Renal cortex interstitium (tissue), 15 donors: ENCODE measurements at places on chromosomes 7 and 10.

DNA sequence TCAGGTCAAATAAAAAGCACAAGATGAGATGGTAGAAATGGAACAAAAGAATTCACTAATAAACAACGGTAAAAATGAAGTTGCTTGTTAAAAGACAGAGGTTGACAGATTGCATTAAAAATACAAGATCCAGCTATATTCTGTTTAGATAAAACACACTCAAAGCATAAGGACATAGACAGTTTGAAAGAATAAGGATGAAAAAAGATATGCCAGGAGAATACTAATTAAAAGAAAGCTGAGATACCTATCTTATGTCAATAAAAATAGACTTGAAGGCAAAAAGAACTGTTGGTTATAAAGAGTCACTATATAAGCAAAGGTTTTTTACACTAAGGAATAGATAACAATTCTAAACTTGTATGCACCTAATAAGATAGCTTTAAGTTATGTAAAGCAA lies 105.3 kb downstream of the GPR158 start:
- no peak for DNase-seq

- no peak for DNase-seq
These were observed 165.5 kb downstream of the LRRN3 start for GRCh38 chr7:111256391-111256790.

DNA sequence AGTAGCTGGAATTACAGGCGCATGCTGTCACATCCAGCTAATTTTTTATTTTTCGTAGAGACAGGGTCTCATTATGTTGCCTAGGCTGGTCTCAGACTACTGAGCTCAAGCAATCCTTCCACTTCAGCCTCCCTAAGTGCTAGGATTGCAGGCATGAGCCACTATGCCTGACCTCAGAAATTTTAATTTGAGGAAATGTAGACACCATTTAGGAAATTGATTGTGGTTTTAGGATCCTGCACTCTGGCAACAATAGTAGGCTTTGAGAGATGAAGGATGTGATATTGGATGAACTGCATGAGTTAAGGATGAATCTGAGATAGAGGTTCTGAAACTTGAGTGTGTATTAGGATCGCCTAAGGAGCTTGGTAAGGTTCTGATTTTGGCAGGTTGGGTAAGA lies 66.5 kb downstream of the PPP1R9A start:
- no peak for DNase-seq

GRCh38 chr10:70060389-70060788 lies 7.7 kb downstream of the MACROH2A2 start:
- no peak for DNase-seq

GRCh38 chr7:86980223-86980622 lies 79.2 kb downstream of the ELAPOR2 start:
- no peak for DNase-seq

DNA sequence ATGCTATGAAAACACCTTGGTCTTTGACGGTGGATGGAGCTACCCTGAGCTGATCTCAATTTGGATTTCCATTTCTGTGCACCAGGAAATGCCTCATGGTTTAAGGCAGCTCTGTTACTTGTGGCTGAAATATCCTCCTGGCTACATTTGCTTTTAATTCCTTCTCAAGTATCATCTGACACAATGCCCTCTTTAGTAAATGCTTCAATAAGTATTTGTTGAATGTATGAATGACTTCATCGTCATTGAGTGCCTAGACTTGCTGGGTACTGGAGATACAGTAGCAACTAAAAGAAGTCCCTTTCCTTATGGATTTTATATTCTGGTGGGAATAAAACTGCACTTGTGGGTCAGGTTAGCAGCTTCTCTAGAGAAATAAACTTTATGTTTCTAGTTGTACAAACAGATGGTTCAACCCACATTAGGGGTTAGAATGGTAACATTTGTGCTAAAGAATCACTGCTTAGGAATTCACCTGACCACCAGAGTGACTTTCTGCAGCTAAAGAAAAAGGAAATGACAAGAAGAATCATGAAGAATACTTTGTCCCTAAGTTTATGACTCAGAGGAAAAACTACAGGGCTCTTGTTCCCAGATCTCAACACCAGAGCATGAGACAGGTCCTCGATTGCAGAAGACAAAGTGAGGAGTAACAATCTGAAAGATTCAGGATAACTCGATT lies 21.8 kb upstream of the SMNDC1 start:
- no peak for DNase-seq

GRCh38 chr10:133157662-133158436 lies 2.2 kb upstream of the KNDC1 start:
- DNase-seq = no peak

DNA sequence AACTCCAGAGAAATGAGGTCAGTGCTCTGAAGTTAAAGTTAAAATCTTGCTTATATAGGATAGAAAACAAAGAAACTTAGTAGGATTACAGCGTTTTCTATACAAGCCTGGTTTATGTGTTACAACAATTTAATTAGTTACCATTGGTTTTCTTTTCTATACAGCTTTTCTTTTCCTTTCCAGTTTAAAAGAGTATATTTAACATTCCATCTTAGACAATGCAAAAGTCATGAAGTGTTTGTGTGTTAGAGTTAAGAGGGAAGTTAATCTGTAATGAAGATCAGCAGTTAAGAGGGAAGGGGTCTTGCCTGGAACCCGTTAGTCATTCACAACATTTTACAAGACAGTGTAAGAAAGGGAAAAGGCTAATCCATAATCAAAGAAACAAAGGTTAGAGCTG lies 338.3 kb downstream of the OTUD1 start:
- DNase-seq = no peak
